ENCODE measurements at places on chromosomes 4 and X.

GRCh38 chr4:7662507-7662846 lies 227.7 kb upstream of the PSAPL1 start:
- no peak for DNase-seq

DNA sequence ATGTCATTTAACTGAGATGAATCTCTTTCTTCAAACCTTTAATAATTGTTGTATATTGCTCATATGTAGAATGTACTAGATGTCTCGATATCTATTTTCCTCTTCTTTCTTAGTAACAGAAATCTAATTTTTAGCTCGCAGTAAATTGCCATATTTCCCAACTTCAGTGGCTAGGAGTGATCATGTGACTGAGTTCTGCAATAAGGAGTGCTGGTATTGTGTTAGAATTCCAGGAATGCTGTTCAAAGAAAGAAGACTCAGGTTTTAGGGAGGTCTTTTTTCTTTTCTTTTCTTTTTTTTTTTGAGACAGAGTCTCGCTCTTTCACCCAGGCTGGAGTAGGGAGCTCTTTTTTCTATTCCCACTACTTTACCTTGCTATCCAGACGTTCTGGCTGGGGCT lies 81.7 kb downstream of the SLC10A7 start:
- no peak for DNase-seq

- no peak for DNase-seq
Measured at GRCh38 chrX:150258176-150258425, 105.0 kb upstream of the MAMLD1 start.

GRCh38 chr4:5137226-5137625 lies 85.9 kb downstream of the STK32B start:
- no peak for DNase-seq
